Activated CD8-positive, alpha-beta memory T cell treated with anti-CD3 and anti-CD28 coated beads for 4 hours (primary cell): ENCODE measurements at places on chromosomes 3 and 15.
A peak's percentile ranks its signal among the peaks of the same experiment; 100 is the strongest.

DNA sequence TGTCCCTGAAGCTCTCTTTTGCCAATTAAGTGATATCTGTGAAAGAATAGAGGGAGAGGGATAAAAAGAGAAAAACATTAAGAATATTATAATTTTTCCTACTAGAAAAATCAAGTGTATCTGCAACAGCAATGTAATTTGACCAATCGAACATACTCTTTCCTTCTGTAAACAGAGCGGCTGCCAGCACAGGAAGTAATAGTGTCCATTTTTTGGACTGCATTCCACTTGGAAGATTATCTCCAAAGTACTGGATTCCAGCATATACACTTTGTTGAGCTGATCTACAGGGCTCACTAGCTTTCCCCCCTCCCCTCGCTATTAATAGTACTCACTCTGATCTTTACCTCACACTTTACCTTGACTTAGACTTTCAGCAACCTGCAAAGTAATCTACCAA, 90.4 kb downstream of the SUCLG2 start:
- no peak for DNase-seq

- peak; percentile 29 for DNase-seq
These were observed 8.8 kb downstream of the RPL39L start for GRCh38 chr3:187130346-187131066.

GRCh38 chr3:31653464-31653863, 120.7 kb downstream of the STT3B start:
- no peak for DNase-seq

GRCh38 chr3:137988982-137989381, 21.0 kb upstream of the CLDN18 start:
- no peak for DNase-seq

DNA sequence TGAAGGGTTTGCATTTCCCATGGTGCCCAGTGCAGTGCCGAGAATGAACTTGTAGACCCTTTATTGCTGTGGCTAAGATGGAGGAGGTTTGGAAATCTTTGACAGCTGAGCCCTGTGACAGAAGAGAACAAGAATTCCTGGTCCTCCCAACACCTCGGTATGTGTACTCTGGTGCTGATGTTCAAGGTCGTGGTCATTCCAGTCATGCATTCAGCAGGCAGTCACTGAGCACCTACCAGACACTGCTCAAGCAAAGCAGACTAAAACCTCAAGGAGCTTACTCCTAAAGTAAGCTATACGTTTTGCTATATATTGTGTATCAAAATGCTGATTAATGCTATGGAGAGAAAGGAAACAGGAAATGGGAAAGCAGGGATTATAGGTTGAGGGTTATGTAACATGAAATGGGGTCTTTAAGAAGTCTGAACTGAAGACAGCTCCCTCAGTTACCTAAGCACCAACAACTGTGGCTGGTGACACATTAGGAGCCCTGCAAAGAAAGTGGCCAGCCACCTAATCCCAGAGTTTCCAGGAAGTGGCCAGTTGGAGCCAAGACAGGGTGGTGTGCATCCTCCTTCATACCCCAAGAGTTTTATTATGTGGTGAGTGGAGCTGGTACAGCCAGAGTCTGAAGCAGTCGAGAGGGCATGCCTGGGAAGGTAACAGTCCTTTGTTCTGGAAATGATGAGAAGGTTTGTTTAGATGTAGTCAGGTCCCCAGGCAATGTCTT, 65.0 kb downstream of the CCNL1 start:
- DNase-seq = no peak

DNA sequence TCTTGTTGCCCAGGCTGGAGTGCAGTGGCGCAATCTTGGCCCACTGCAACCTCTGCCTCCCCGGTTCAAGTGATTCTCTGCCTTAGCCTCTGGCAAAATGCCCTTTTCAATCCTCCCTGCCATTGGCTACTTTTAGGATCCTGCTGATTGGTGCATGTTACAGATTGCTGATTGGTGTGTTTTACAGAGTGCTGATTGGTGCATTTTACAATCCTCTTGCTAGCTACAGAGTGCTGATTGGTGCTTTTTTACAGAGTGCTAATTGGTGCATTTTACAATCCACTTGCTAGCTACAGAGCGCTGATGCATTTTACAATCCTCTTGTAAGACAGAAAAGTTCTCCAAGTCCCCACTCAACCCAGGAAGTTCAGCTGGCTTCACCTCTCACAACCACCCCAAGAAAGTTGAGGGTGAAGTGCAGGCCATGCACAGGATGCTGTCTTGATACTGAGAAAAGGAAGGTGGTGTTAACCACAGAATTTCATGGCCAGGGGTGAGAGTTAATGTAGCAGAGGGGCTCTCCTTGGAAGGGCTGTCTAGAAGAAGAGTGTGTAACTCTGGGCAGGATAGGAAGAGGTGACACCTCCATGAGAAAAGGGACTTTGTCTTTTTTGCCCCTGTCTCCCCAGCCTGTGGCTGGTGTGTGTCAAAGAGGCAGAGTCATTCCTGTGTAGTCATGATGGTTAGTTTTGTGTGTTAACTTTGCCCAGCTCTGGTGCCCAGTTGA, 145.9 kb downstream of the APBA2 start:
- no peak for DNase-seq

- DNase-seq = no peak
These were observed 60.3 kb downstream of the MAP6D1 start for GRCh38 chr3:183764847-183765731.

DNA sequence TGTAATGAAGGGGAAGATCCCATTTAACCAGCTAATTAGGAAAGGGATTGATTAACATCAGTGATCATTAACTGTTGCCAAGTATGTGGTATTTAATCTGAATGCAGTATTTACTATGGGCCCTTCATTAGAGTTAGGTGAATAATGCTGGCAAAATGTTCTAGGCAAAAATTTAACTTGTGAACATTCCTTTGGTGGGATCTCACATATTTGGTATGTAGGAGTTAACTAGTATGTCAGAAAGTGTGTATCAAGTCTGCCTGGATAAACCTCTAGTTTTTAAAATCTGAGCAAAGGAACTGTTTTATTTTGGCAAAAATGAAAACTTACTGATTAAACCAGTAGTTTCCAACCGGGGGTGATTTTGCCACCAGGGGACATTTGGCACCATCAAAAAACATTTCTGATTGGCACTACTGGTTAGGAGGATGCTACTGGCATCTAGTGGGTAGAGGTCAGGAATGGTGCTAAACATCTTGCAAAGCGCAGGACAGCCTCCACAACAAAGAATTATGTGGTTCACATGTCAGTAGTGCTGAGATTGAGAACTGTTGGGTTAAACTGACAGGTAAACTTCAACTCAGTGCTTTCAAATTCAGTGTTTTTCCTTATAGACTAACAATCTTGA, 22.5 kb downstream of the LRTM1 start:
- DNase-seq = no peak

DNA sequence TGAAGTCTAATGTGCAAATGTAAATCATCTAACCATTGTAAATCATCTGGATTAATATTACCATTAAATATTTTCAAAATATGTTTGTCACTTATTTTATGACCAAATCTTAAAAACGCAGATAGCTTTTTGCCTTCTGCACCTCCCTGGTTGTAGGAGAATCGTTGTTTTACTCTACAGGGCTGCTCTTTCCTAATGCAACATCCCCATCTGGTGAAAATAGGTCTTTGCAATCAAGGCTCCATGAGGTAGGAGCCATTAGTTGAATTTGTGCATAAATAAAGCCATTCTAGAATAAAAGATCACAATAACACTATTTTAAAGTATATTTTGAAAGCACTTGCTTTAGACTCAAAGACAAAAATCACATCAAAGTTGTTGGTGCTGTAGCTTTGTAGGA, 535.6 kb upstream of the AGTR1 start:
- DNase-seq = no peak

- DNase-seq = no peak
These were observed 49.2 kb upstream of the P3H2 start for GRCh38 chr3:190169877-190170276.

GRCh38 chr3:160921020-160921635, 165.1 kb downstream of the PPM1L start:
- no peak for DNase-seq

GRCh38 chr15:99141943-99142342, 37.1 kb downstream of the SYNM start:
- no peak for DNase-seq

GRCh38 chr3:15174953-15175352, 31.1 kb upstream of the CAPN7 start:
- no peak for DNase-seq

GRCh38 chr15:40066589-40066988, 27.6 kb upstream of the SRP14 start:
- DNase-seq = no peak

DNA sequence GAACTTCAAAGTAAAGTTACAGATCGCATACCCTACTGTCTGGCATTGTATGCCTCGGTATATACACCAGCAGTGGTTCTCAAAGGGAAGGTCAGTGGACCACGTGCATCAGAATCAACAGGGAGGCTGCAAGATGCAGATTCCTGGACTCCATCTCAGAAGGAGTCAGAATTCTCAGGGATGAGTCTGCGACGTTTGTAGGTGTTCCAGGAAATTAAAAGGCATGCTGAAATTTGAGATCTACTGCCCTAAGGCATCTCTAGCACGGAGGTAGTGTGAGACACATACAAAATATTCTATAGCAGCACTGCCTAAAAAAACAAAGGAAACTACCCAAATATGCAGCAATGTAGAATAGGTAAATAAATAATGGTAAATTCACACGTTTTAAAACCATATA, 136.8 kb upstream of the BNIP2 start:
- no peak for DNase-seq

- no peak for DNase-seq
These were observed 117.9 kb upstream of the FAM3D start for GRCh38 chr3:58784425-58784824.

GRCh38 chr3:37402351-37402750, 228.0 kb upstream of the LRRFIP2 start:
- DNase-seq = no peak

DNA sequence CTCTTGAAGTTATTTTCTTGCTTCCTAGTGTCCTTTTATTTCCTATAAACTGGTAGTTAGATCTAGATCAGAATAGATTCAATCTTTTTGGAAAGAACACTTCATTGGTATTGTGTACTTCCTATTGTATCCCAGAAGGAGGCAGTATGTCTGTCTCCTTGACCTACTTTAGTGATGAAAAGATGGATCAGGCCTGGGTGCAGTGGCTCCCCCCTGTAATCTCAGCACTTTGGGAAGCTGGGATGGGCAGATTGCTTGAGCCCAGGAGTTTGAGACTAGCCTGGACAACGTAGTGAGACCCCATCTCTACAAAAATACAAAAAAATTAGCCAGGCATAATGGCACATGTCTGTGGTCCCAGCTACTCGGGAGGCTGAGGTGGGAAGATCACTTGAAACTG, 12.0 kb downstream of the BSN start:
- no peak for DNase-seq

GRCh38 chr15:28037969-28038590, 61.0 kb downstream of the OCA2 start:
- no peak for DNase-seq

DNA sequence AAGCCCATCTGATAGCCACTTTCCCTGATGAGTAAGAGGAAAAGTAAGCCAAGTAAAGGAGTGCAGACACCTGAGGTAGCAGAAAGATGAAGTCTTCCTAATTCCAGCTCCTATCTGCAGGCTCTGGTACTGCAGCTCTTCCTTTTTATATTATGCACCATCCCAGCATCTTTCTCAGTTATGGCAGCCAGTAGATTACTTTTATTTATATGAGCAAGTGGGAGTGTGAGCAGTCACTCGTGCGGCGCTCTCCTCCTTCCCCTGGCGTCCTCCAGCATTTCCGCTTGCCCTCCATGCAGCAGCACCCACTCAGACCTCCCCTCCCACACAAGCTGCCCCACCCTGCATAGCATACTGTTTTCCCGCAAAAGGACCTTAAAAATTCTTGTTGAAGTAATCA, 465.9 kb upstream of the DPPA4 start:
- DNase-seq = no peak

- DNase-seq = no peak
These were observed 1.1 kb upstream of the GPR149 start for GRCh38 chr3:154431043-154431442.

DNA sequence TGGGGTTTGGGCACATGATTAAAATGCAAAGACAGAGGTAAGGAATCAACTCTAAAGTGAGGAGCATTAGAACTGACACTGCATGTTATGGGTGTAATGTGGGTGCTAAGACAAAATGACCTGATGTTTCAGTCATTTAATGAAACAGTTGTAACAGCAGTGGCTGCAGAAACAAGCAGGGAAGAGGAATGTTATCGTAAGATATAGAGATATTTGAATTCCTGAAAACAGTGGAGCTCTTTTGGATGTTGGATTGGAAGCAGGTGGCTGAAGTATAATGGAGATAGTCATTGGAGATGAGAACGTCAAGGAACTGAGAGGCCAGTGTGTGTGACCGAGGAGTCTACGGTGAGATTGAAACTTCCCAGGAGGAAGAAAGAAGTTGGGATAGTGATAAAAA, 1065.2 kb downstream of the ZPLD1 start:
- DNase-seq = no peak

GRCh38 chr15:66570327-66570726, 4.5 kb upstream of the LCTL start:
- no peak for DNase-seq

DNA sequence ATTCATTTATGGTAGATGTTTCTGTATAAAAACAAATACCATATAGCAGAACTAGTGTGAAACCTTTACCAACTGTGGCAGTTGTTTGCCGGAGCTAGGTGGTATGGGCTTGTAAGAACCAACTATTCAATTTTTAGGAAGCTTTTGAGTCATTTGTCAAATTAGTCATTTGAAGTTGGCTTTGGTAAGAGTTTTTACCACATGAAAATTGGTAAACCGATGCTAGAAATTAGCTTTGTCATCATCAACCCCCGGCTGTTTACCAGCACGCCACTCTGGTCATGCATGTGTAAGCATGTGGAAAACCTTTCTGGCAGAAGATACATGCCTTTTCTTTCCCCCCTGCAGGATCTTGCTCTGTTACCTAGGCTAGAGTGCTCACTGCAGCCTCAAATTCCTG, 63.3 kb downstream of the IL1RAP start:
- DNase-seq = no peak

- no peak for DNase-seq
These were observed 107.0 kb downstream of the IGF2BP2 start for GRCh38 chr3:185717627-185718402.
